ENCODE measurements at places on chromosomes 7 and 10.

- no peak for DNase-seq
Measured at GRCh38 chr10:122010405-122011050, 21.6 kb downstream of the TACC2 start.

GRCh38 chr10:132063432-132063831 lies 2.3 kb upstream of the JAKMIP3 start:
- no peak for DNase-seq

- no peak for DNase-seq
Measured at GRCh38 chr7:47771336-47771989, 176.8 kb downstream of the PKD1L1 start.

GRCh38 chr10:132946-133898 lies 2.0 kb upstream of the ZMYND11 start:
- DNase-seq, result no peak

DNA sequence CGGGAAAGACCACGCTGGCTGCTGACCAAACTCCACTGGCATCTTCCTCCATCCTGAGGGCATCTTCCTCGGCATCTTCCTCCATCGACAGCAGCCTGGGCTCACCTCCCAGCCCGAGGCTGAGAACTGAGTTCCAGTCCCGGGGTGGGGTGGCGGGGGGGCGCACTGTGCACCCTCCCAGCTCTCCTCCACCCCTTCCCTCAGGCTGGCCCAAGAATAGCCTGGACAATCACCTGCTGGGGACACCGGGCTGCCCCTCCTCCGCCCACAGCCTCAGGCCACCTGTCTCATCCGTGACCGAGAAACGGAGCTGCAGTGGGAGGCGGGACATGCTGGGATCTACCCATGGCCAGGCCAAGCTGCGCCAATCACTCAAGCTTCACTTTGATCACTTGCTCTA lies 37.2 kb downstream of the DIP2C start:
- DNase-seq, result no peak

- no peak for DNase-seq
Measured at GRCh38 chr7:36109013-36109627, 43.9 kb upstream of the EEPD1 start.

DNA sequence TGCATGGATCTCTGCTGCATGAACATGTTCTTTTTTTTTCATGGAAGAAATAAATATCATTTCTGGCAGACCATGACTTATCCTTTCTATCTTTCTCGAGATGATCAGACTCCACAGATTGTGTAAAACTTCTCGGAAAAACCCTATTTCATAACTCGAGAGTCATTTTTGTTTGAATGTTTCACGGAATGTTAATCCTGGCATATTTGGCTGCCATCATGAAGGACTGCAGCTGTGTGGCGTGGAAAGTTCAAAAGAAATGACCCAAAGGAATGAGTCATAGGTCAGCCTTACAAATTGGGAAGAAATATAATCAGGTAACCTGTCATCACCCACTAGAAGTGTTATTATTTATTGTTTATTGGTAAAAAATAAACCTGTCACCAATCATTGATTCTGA lies 566.8 kb downstream of the SDK1 start:
- no peak for DNase-seq

- DNase-seq, result no peak
Measured at GRCh38 chr7:134016223-134016941, 110.8 kb upstream of the LRGUK start.

DNA sequence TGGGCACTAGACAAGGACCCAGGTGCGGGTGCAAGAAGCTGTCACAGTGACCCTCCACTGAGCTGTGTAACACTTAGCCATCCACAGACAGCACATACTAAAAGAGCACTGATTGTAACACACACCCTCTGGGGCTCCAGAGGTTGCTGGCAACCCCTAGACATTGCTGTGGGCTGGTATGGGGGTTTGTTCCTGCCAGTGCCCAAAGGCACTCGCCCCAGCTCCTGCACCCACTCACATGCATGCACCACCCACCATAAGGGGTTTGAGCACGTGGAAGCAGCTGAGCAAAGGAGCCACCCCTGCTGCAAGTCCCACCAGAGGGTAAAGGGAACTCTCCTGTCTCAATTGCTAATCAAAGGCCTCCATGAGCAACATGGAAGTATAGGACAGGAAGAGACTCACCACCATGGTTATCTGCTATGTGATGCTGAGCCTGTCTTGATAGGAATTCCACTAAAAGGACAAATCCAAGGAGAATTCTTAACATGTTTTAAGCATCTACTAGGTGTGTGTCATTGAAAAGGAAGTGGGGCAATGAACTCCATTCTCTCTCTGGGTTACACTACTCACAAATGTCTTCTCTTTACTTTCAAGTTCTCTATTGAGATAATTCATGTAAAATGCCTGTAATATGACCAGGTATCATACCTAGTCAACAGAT lies 103.1 kb downstream of the GFRA1 start:
- DNase-seq, result no peak

DNA sequence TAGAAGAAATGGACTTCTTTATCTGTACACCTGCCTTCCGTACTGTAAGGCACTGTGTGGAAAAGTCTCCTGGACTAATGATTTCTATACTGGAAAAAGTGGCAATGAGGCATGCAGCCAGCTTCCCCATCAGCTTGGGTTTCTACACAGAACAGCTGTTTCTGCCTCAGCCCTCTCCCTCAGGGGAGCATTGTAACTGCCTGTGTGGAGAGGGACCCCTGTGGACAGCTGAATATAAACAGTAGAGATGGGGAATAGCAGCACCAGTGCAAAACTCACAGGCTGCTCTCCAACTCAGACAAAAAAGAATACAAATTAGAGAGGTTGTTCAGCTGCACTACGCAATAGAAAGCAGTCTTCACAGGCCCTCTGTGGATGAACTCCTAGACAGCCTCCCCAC lies 451.3 kb upstream of the MBL2 start:
- DNase-seq, result no peak

GRCh38 chr10:26550774-26551526 lies 112.8 kb downstream of the APBB1IP start:
- no peak for DNase-seq

GRCh38 chr7:45663167-45663921 lies 89.2 kb downstream of the ADCY1 start:
- DNase-seq, result no peak

- no peak for DNase-seq
Measured at GRCh38 chr10:89857431-89858042, 156.1 kb downstream of the KIF20B start.

DNA sequence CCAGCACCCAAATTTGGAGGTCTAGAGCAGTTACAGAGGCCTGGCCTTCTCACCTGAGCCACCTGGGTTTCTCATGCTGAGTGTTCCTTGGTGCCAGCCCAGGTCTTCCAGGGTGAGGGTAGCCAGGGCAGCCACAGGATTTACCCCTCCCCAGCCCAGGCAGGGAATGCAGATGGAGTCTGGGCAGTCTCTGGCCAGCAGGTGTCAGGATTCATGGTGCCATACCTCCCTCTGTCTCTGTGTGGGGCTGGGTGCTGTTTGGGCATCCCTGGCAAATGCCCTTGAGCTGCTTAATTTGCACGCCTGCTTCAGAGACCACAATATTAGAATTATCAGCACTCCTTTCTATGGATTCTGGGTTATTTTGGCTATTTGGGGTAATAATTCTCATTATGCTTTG lies 246.7 kb downstream of the GFRA1 start:
- DNase-seq, result no peak

DNA sequence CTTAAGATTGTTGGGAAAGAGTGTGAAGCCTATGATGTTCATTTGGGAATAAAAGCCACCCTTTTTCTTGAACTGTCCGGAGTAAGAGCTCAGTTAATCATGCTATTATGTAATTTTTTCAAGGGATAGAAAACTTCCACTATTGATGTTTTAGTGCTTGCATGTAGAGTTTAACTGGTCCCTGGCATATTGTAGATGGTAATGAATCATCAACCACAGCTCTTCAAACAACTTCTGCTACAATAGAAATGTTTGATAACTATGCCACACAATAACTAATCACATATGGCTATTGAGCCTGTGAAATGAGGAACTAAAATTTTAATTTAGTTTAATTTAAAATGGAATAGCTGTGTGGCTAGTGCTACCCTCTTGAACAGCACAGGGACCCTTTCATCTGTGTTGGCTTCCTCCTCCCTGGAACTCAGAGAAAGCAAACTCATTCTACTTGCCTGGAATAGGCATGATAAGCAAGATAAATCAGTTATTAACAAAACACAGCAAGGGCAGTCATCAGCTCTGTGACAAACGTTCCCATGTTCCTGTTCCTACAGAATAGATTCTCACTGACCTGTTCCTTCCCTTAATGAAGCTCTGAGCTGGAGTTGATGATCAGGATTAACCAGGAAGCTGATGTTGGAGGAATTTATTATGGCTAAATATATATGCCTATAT lies 4.9 kb upstream of the SRI start:
- DNase-seq, result no peak

GRCh38 chr7:1078985-1079384 lies 8.9 kb upstream of the GPER1 start:
- DNase-seq, result no peak

- DNase-seq, result no peak
Measured at GRCh38 chr10:65818990-65819389, 1106.8 kb upstream of the LRRTM3 start.

DNA sequence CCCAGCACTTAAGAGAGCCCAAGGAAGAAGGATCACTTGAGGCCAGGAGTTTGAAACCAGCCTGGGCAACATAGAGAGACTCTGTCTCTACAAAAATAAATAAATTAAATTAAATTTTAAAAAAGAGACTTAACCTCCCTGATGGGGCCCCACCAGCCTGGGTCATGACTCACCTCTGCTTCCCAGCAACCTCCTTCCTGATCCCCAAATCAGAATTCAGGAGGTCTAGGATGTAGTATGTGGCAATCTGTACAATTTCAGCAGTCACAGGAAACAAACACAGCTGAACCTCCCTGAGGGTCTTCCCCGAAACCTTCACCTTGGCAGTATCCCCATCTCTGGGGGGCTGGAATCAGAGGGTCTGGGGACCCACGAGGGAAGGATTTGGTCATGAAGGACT lies 9.7 kb upstream of the PPP1R35 start:
- no peak for DNase-seq

DNA sequence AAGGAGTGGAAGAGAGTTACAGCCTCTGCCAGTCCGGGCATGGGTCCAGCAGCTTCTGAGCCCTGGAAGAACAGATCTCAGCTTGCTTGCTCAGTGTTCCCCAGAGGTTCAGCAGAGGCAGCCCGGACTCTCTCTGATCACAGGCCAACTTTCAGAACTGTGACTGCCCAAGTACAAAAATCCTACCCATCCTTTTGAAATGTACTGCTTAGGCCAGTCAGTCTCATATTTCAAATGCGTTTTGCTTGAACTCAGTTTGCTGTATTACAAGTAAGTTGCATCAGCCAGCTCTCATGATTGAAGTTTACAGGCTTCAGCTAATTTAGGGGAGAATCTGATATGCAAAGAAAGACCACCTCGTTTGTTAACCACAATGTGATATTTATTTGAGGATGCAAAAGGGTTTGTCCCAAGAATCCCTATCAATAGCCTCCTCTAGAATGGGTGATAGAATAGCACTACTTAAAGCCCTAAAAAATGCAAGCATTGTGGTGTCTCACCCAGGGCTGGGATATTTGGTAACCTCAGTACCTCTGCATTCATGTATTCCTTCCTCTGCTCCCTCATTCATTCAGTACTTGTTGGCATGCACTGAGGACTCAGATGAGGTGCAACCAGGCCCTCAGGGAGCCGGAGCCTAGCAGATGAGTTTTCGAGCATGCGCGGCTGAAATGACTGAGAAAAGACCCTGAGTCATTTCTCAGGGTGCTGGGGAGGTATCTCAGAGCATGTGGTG lies 7.0 kb downstream of the AIMP2 start:
- DNase-seq, result no peak

DNA sequence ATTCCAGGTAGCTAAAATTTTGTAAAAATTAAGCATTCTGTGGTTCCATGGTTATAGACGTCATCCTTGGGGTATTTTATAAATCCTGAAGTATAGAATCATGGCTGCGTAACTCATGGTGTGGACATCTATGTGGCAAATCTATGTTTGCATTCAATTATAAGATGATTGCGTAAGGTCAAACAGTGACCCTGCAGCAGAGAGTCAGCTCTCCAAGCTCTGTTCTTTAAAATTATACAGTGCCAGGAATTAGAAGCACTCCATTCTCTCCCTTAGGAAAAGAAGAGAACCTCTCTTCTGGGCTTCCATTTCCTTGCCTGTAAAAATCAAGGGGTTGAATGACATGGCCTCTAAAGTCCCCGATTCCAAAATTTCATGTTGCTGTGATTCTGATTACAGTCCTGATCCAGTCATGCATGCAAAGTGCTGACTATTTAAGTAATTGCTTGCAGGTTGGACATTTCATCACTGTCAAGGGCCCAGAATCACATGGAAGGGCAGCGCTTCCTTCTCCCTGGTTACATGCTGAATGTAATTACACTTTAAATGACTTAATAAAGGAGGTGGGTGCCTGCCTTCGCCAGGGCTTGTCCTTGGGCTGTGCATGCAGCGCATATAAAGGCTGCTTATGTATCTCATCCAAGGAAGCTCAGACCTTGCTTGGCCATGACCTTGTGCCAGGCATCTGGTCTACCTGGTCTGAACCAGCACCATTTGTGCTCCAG lies 550.7 kb downstream of the TYW1 start:
- DNase-seq, result no peak

GRCh38 chr7:55271069-55271626 lies 94.0 kb upstream of the LANCL2 start:
- DNase-seq, result no peak

GRCh38 chr7:142174441-142174840 lies 62.9 kb downstream of the MGAM2 start:
- DNase-seq, result no peak

- no peak for DNase-seq
Measured at GRCh38 chr10:124200011-124200410, 106.6 kb upstream of the CHST15 start.

- DNase-seq, result no peak
Measured at GRCh38 chr10:491667-492424, 197.6 kb downstream of the DIP2C start.

GRCh38 chr10:2236876-2237275 lies 499.6 kb upstream of the ADARB2 start:
- DNase-seq, result no peak

DNA sequence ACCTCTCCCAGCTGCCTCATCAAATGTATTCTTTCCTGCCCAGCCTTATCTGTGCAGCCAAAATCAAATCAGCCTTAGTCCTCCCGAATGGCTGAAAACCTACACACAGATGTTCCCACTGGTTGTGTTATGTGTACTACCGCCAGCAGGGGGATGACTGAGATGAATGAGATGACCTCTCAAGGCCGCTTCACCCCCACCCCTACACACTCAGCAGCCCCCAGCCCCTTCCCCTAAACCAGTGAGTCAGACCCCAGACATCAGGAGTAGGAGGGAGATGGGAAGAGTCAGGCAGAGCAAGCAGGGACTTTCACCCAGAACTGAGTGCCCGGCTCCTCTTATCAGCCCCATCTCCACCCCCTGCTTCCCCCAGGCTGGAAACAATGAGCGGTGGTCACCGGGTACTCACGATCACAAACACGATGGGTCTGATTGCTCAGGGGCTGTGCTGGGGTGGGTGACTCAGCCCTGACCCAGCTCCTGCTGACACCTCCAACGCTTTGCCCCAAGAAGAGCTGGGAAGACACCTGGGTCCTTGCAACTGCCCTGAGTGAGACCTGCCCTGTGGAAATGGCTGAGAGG lies 6.5 kb upstream of the C10orf105 start:
- DNase-seq, result peak; percentile 72

GRCh38 chr7:143380260-143380645 lies 892 bp upstream of the ZYX start:
- DNase-seq, result peak; percentile 88

- no peak for DNase-seq
Measured at GRCh38 chr7:26329520-26330255, 38.0 kb downstream of the SNX10 start.

All from stimulated activated CD4-positive, alpha-beta T cell treated with anti-CD3 and anti-CD28 coated beads, Interleukin-4, amount 100 ng/mL, for 1 hour (primary cell).